Muscle of leg (tissue), 16 donors: ENCODE measurements at places on chromosomes 6 and 20. TPM values are rescaled to one million over a fixed set of nuclear protein-coding genes. Genes with fewer than 3 reads are reported as not detected.

The GCNT2 gene
- total RNA-seq = 1.9 TPM

The LINC00237 gene
- 0.18 TPM for total RNA-seq

The PIGU gene
- 13.1 TPM for total RNA-seq

The KHDC1 gene
- total RNA-seq = 2.3 TPM

The MROH8 gene
- total RNA-seq = 4.5 TPM

DNA sequence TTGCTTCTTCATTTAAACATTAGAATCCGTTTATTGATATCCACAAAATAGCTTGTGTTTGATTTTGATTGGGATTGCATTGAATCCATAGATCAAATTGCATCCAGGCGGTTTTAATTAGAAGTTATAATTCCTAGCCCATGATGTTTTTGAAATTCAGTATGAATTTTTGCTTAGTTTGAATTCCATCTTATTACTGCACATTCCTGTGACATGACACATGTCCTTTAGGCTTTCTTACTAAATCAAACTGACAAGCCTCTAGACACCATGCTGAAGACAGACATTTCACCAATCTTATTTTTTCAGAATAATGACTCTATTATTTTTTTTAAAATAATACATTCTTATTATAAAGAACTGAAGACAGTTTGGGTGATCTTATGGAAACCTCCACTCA lies 21.4 kb upstream of the PI16 start:
- DNase-seq = no peak

GRCh38 chr6:166834049-166834448 lies 122.3 kb downstream of the RNASET2 start:
- DNase-seq = no peak

DNA sequence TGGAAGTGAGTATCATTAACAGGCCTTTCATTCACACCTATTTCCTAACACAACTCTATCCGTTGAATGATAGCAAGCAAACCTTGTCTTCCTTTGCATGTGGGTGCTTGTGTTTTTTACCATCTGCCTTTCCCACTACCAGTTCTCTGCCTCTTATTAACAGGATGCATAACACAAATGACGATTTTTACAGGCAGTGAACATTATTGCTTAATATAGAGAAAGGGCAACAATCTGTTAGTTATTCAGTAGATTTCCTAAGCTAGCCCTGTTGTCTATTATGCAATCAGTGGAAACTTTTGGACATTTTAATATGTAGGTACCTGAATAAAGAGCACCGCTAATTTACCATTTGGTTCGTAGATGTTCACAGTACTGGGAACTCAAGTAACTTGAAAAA lies 348.8 kb upstream of the PLCB4 start:
- no peak for DNase-seq

- no peak for DNase-seq
Measured at GRCh38 chr20:23232219-23232581, 118.4 kb upstream of the NXT1 start.

- no peak for DNase-seq
Measured at GRCh38 chr6:131897621-131898020, 53.6 kb downstream of the CCN2 start.

GRCh38 chr20:15317546-15318232 lies 980.3 kb upstream of the FLRT3 start:
- DNase-seq = no peak

DNA sequence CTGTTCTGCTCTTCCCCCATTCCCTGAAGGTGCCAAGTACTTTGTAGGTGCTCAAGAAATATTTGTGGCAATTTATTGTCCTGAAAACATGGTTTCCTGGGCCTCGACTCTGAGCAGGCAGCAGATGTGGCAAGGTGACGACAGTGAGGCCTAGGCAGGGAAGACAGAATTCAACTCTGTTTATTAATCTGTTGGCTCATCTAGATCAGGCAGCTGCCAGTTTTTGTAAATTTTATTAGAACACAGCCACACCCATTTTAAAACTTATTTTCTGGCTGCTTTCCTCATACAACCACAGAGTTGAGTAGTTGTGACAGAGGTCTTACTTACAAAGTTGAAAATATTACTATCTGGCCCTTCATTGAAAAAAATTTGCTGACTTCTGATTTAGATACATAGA lies 24.5 kb downstream of the MAPK14 start:
- peak; percentile 76 for DNase-seq
